Nephron progenitor cell (in vitro differentiated cells): ENCODE measurements at places on chromosomes 12 and 14.

DNA sequence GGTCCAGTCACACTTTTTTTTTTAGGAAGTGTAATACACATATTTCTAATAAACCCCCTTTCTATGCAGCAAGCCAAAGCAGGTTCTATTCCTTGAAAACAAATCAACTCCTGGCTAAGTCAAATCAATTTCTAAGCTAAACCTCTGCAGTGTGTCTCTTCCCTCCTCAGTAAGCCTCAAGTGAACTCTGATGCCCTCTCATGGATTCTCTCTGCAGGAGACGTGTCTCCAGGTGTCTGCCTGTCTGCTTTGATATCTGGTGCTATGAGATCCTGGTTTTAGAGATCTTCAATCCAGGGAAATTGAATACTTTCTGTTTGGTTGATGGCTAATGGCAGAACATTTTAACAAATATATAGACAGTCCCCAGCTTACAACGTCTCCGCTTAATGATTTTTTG lies 791.7 kb downstream of the AACS start:
- no peak for DNase-seq

- no peak for DNase-seq
These were observed 23.6 kb downstream of the OR11H4 start for GRCh38 chr14:20262642-20263128.

DNA sequence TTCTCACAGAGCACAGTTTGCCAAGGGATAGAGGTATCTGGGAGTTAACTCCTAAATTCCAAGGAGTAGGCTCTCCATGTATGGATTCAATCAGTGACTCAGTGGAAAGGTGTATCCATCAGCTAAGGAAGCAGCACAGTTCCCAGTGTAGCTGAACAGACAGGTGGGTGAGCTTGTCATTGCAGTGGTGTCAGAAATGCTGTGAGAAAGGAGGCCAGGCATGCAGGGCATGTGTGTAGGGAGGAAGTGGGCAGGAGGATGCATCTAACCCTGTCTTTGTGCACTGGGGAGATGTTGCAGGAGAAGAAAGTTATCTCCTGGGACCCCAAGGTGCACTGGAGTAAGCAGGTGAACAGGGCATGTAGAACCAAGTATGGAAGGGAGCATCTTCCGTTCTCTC lies 539.0 kb downstream of the VRK1 start:
- DNase-seq = no peak

DNA sequence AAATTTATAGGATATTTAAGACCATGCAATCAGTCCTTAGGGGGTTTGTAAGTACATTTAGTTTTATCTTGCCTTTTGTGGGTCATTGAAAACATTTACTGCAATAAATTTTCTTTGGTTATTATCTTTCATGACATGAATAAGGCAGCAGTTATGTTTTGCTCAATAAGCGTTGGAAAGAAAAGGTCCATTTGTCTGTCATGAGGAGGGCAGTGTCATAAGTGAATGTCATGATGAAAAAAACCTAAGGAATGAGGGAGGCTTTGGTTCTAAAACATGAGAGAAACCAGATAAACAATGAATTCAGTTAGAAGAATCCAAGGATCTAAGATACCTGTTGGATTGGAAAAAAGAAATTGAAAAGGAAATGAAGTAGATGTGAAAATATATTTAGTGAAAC lies 209.4 kb downstream of the NAV3 start:
- DNase-seq = no peak

DNA sequence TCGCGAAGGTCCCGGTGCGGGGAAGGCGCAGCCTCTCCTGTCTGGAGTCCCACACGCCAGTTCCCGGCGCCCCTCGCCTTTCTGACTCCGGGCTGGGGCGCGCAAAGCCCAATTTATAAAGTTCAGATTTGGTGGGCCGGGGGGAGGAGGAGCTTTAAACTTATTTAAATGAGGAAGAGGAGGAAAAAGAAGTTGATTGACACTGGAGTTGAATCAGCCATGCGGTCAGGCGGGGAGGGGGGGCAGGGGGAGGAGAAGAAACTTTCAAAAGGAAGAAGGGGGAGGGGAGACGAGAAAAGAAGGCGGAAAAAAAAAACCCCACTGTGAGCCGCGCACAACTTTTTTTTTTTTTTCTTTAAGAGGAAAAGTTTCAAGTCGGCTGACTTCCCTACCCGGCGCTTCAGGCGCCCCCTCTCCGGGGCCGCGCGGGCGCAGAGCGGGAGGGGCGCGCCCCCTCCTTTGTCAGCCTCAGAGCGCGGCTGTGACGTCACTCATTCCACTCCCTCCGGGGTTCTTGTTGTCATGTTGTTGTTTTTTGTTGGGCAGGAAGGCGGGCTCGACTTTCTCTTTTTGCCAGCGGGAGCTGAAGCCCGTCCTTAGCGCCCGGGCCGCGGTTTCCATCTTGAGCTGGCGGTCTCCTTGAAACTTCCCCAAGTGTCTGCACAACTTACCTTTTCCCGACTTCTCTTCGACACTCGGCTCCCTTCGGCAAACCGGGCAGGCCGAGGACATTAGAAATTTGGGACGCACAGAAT lies at the start of gene ZFP36L1:
ZFP36L1 (minus strand) TSS at position 89 of the 755 bp plus-strand sequence. CDS start 129 bp downstream, outside the sequence.
- peak; percentile 89 for DNase-seq

DNA sequence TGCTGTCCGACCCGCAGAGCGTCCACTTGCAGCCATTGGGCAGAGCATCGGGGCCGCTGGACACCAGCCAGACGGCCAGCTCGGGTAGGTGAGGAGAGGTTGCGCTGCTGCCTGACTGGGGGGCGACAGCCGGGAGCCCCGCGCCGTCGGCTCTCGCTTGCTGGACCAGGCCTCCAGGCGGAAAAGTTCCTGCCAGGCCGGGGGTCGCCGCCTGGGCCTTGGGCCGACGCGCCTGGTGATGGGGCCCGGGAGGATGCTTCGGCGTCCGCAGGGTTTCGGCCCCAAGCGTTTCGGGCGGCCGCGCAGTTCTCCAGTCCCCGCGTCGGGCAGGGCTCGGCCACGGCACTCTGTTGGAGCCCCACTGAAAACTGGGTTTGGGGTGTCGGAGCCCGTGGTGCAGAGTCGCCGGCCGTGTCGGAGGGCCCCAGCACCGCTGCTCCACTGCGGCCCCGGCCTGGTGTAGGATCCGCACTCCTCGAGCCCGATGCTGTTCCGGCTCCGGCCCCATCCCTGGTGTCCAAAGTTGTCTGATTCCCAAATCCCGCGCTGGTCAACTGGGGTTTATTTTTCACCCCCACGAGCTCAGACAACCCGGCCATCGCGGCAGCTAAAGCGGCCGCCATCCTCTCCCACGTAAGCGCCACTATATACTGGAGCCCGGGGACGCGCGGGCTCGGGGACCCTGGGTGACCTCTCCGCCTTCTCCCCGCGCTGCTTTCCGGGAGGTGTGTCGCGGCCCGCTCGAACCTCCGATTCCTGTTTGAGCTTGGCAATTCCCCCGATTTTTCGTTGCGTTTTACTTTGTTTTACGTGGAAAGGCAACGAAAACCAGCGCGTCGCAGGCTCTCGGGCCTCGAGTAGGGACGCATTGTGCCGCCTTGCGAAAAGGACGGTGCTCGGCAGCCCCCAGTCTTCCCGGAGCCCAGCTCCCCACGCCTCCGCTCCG lies 872 bp downstream of the VSX2 start:
- DNase-seq = peak; percentile 34
